Stimulated activated CD4-positive, alpha-beta T cell treated with anti-CD3 and anti-CD28 coated beads, Interleukin-1b, Interleukin-23, amount 100 ng/mL, for 1 hour (primary cell): ENCODE measurements at places on chromosomes 5 and 9.

- DNase-seq: no peak
Measured at GRCh38 chr9:113393281-113393680, 7.8 kb downstream of the ALAD start.

GRCh38 chr5:96133341-96134079 is 171.9 kb upstream of the ELL2 start:
- no peak for DNase-seq

- no peak for DNase-seq
Measured at GRCh38 chr5:40404613-40405012, 275.1 kb upstream of the PTGER4 start.

- no peak for DNase-seq
Measured at GRCh38 chr9:134690301-134690751, 48.7 kb downstream of the COL5A1 start.

- DNase-seq: no peak
Measured at GRCh38 chr5:108379722-108380530, 2.0 kb downstream of the FBXL17 start.

- no peak for DNase-seq
Measured at GRCh38 chr5:9502050-9502834, 43.6 kb downstream of the SEMA5A start.

GRCh38 chr9:2640570-2640969 is 19.0 kb downstream of the VLDLR start:
- no peak for DNase-seq

- DNase-seq: no peak
Measured at GRCh38 chr9:105308461-105309341, 64.2 kb downstream of the SLC44A1 start.

- DNase-seq: no peak
Measured at GRCh38 chr5:113896789-113897188, 383.3 kb downstream of the YTHDC2 start.

GRCh38 chr9:4530375-4530774 is 40.1 kb downstream of the SLC1A1 start:
- DNase-seq: no peak

GRCh38 chr5:132480042-132480441 is 10.5 kb downstream of the IRF1 start:
- no peak for DNase-seq

DNA sequence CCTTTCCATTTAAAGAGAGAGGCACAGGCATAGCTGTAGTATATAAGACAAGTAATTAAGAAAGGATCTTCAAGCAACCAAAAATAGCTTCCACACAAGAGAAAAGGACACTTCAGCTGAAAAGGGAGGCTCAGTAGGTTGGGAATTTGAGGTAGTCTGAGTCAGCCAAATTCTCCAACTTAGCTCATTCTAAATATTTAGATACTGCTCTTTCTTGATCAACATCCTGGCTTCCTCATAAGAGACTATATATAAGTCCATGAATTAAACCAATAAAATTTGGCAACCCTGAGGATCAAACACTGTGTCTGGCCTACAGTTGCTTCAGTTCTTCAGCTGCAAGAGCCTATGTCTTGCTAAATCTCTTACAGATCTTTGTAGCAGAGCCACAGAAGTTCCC is 17.8 kb downstream of the HINT1 start:
- no peak for DNase-seq
